ENCODE measurements at places on chromosomes 3 and 15.
A peak's percentile ranks its signal among the peaks of the same experiment; 100 is the strongest.

DNA sequence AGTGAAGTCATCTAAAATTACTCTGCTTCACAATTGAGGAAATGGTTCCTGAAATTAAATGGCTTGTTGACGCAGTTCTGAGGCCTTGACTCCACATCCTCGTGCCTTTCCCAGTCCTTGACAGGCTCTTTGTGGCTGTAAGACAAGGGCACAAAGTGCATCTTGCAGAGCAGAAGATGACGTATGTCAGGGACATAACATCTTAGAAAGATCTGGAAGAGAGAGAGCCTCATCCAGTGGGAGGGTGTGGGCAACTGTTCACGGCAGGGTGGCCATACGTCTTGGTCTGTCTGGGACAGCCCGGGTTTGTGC is 91.0 kb downstream of the CHRNA7 start:
- DNase-seq = no peak

- no peak for DNase-seq
Observed at GRCh38 chr15:74156678-74157411, 16.7 kb upstream of the ISLR start.

GRCh38 chr3:125043599-125044151 is 12.1 kb downstream of the HEG1 start:
- no peak for DNase-seq

- DNase-seq = no peak
Observed at GRCh38 chr3:165638034-165638433, 199.2 kb downstream of the BCHE start.

- DNase-seq = no peak
Observed at GRCh38 chr3:34131091-34131490, 332.7 kb downstream of the PDCD6IP start.

- no peak for DNase-seq
Observed at GRCh38 chr3:59101231-59101736, 51.5 kb upstream of the CFAP20DC start.

- no peak for DNase-seq
Observed at GRCh38 chr3:172561897-172562640, 38.8 kb upstream of the TNFSF10 start.

DNA sequence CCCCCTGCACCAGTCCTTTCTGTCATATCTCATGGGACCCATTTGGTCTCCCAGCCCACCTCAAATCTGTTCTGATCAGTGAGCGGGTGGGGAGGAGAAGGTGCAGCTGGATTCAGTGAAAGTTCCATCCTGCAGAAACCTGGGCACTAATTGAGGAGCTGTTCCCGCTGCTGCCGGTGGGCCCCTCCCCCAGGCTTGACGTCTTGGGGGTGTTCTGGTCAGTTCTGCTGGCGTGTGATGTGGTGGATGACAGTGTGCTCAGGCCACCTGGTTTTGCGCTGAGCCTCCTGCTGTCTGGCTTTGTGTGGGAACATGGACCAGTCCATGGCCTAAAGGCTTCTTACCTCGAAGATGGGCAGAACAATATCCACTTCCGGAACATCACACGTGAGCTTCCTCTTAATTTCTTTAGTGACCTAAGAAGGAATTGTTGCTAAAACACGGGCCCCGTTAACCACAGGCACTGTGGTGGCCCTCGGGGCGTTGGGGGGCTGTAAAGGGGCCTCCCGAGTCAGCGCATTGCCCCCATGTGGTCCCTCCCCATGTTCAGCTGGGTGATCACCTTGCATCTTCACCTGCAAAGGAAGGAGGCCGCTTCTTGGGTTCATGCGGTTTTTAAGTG is 59.7 kb downstream of the RGMA start:
- no peak for DNase-seq

- DNase-seq = no peak
Observed at GRCh38 chr15:41978534-41978933, 6.2 kb upstream of the EHD4 start.

GRCh38 chr3:64806668-64807605 is 119.1 kb upstream of the ADAMTS9 start:
- no peak for DNase-seq

DNA sequence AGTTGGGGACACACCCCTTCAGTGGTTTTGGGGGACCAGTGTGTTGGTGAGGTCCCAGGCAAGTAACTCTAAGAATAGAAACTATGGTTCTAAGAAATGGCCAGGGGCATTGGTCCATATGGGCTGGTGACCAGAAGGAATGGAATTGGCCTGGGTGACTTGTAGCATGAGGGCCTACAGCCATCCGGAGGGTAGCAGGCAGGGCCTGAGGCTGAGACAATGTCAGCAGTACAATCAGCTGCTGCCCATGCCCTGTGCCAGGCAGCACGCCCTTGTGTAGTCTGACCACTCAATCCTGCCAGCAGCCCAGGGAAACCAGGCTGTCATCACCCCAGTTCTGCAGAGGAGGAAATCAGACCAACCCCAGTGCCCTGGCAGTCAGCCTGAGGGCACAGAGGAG is 100.6 kb downstream of the DNAJB8 start:
- no peak for DNase-seq

- no peak for DNase-seq
Observed at GRCh38 chr15:23439513-23439912, 7.5 kb downstream of the GOLGA6L2 start.

DNA sequence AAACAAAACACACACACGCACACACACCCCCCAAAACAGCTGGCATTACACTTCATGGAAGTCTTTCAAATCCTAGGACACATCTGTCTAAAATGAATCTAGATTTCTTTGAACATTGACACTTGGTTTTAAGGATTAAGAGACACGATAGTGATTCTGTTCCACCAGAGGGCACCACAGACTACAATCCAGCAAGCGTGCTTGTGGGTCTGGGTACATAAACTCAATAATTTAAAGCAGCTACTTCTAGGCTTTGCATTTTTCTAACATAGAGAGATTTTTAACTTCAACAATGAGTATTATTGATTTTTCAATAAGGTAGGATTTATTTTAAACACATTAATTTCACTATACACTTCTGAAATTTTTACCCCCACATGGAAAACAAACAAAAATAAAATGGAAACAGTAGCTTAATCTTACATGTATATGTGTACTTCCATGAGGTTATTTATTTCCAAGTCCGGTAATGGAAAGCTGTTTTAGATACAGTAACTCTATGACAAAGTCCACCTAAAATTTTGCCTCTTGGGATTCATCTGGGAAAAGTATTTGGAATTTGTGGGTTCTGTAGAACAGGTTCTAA is 564.0 kb upstream of the TGFBR2 start:
- no peak for DNase-seq

GRCh38 chr3:170228093-170228766 is 6.0 kb downstream of the PRKCI start:
- no peak for DNase-seq

- DNase-seq = no peak
Observed at GRCh38 chr15:40743921-40744814, 10.9 kb downstream of the RMDN3 start.

GRCh38 chr3:139226731-139227130 is 117.1 kb upstream of the MRPS22 start:
- no peak for DNase-seq

DNA sequence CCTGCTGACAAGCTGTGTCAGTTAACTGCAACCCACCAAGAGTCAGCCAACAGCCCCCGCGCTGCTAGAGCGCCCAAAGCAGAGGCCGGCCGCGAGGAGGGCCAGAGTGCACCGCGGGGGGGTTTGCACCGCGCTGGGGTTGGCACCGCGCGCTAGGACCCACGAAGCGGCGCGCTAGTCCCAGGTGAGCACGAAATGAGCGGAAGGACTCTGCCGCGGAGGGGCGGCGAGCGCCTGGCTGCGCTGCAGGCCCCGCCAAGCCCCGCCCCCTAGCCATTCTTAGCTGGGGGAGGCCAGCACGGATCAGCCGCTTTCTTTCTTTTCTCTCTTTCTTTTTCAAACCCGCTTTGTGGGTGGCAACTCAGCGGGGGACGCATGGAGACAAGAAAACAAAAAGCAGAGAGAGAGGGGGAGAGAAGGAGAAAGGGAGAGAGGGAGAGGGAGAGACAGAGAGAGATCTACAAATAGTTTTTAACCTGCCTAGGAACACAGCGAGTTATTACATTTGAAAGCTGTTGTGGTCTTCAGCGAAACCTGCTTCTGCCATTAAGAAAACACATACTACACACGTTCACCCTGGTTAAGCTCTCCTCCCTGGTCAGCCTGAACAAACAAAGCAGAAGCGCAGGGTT is 6.9 kb upstream of the FOXB1 start:
- no peak for DNase-seq

DNA sequence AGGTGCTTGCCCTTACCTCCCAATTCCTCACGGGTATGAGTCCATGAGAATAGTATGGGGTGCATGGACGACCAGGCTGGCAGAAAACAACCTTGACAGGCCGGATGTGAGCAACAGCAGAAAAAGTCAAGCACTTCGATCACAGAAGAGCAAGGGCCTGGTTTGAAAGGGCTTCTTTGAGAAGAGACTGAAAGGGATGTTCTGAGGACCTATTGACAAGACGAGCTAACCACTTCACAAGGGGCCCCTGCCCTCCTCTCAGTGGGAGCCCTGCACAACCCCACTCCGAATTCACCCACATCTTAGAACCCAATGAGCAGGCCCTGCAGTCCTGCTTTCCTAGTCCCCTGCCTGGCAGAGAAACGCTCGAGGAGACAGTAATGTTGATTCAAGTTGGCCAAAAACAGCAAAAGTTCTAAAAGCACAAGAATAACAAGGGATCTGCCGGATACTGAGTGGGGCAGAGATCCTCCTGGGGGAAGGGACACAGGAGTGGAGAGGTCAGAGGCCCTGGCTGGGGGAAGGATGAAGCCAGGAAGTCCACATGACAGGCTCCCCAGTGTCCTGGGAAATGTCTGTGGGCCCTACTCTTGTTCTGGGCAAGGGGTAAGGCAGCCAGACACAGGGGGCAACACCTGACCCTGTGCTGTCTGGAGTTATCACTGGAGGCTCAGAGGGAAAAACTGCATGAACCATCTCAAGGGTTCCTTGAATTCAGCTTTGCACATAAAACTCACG is 14.8 kb upstream of the CX3CR1 start:
- DNase-seq = no peak

- no peak for DNase-seq
Observed at GRCh38 chr3:81198756-81199155, 562.7 kb downstream of the GBE1 start.

DNA sequence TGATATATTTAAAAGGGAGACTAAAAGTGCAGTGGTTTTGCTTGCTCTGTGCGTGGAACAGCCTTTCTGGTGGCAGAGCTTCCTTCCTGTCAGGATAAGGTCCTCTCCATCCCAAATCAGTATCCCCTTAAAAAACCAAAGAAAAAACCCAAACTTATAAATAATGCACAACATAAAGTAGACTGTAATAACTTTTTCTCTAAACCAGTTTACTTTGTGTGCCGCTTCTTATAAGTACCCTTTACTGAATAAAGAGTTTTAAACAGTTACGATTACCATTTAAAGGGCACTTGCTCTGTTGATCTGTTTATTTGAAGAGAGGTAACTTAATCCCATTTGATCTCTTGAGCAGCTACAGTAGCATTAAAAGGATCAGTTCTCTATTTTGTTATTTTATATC is 2.5 kb downstream of the PIK3CA start:
- DNase-seq = no peak

DNA sequence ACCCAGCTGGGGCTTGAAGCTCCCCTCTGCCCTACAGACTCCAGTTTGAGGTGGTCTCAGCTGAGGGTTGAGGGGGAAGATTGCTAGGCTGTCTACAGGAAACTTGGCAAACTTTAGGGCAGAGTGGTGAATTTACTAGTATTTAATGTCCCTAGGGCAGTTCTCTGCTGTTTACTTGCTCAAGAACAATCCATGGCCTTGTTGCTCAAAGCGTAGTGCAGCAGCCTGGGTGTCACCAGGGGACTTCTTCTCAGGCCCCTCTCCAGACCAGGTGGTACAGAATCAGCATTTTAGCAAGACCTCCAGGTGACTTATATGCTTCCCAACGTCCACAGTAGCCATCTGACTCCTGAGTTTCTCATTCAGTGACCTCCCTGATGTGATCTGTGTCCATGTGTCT is 188.9 kb downstream of the NR1D2 start:
- DNase-seq = no peak

- DNase-seq = peak; percentile 52
Observed at GRCh38 chr3:10702961-10703740, 112.9 kb upstream of the SLC6A11 start.

DNA sequence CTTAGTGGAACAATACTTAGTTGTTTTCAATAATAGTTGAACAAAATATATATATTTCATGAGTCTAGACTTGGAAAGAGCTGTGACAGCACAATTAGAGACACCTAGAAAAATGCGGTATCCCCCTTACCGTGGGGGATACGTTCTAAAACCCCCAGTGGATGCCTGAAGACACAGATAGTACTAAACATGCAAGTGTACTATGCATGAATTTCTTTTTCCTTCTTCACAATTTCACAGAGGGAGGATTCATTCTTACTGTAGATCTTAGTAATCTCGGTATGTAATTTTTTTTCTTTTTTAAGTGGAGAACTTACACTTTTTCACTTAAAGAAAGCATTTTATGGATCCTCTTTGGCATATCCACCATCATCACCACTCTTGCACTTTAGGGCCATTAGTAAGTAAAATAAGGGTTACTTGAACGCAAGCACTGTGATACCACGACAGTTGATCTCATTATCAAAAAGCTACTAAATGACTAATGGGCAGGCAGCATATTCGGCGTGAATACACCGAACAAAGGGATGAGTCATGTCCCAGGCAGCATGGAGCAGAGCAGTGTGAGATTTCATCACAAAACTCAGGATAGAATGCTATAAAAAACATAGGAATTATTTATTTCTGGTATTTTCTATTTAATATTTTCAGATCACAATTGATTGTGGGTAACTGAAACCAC is 72.3 kb upstream of the ZNF280D start:
- DNase-seq = no peak
